ENCODE measurements at places on chromosomes 13 and 19.
A peak's percentile ranks its signal among the peaks of the same experiment; 100 is the strongest.

DNA sequence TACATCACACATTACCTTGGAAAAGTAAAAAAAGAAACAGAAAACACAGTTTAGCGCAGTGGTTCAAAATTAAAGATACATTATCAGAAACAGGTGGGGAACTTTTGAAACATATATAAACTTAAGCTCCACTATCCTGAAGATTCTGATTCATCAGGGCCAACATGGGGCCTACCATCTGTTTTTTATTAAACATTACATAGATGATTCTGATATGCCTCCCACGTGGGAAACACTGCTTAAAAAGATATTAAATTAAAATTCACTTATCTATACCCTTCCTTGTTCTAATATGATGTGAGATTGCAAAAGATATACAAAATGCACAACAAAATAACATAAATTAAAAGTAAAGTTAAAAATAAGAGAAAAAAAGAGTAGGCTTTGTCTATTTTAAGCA, 125.0 kb downstream of the VWA8 start:
- no peak for DNase-seq

GRCh38 chr13:31725841-31726240, 13.5 kb upstream of the RXFP2 start:
- no peak for DNase-seq

- DNase-seq, result no peak
Observed at GRCh38 chr13:23844132-23844531, 45.1 kb downstream of the MIPEP start.

- no peak for DNase-seq
Observed at GRCh38 chr19:32022044-32022640, 323.3 kb upstream of the ZNF507 start.

DNA sequence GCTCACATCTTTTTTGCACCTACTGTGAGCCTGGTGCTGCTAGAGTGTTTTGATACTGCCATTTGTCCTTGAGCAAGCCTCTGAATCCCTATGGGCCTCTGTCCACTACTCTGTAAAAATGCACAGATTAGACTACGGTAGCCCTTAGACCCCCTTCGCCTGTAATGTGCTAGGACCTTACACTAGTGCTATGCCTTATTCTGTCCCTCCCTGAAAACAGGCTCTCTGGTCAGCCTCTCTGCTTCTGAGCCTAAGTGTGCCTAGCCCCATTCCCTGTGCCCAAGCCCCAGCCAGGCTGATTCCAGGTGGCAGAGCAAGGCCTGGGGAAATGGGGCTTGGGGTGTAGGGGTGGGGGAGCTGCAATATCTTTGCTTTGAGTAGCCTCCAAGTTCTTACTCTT, 10.7 kb downstream of the HMGB1 start:
- no peak for DNase-seq

- no peak for DNase-seq
Observed at GRCh38 chr13:98879127-98879520, 98.7 kb downstream of the DOCK9 start.

DNA sequence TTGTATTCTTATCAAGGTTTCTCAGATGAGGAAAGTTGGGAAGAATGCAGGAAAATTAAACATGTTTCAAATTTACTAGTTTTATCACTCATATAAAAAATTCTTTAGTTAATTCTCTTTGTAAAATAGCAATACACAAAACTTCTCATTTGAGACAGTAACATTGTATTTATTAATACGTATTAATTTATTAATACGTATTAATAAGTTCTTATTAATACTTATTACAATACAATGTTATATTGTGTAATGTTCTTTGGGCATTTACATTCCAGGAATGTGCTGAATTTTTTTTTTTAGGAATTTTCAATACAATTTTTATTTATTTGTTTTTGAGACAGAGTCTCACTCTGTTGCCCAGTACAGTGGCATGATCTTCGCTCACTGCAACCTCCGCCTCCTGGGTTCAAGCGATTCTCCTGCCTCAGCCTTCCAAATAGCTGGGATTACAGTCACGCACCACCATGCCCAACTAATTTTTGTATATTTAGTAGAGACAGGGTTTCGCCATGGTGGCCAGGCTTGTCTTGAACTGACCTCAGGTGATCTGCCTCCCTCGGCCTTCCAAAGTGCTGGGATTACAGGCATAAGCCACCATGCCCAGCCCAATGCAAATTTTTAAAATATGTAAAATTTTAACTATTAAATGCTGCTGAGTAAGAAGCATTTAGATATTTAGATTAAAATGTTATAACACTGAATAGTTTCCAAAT, 31.6 kb downstream of the MBNL2 start:
- no peak for DNase-seq

- DNase-seq, result peak; percentile 49
Observed at GRCh38 chr19:8512115-8512967, 1.6 kb downstream of the ZNF414 start.
